ENCODE measurements at places on chromosomes 1 and 21.

GRCh38 chr1:104235141-104235540 is 485.4 kb downstream of the AMY1C start:
- no peak for DNase-seq

DNA sequence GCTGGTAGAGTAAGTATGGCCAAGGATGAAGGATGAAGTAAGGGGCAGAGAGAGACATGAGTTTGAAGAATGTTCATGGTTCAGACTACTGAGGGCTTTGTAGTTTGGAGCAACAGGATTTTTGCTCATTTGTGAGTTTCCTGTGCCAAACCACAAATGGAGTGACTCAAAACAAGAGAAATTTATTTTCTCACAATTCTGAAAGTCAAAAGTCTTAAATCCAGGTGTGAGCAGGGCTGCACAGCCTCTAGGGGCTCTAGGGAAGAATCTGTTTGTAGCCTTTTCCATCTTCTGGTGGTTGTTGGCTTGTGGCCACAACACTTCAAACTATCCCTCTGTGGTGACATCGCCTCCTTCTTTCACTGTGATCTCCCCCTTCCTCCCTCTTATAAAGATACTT is 58.9 kb downstream of the RHOU start:
- no peak for DNase-seq

DNA sequence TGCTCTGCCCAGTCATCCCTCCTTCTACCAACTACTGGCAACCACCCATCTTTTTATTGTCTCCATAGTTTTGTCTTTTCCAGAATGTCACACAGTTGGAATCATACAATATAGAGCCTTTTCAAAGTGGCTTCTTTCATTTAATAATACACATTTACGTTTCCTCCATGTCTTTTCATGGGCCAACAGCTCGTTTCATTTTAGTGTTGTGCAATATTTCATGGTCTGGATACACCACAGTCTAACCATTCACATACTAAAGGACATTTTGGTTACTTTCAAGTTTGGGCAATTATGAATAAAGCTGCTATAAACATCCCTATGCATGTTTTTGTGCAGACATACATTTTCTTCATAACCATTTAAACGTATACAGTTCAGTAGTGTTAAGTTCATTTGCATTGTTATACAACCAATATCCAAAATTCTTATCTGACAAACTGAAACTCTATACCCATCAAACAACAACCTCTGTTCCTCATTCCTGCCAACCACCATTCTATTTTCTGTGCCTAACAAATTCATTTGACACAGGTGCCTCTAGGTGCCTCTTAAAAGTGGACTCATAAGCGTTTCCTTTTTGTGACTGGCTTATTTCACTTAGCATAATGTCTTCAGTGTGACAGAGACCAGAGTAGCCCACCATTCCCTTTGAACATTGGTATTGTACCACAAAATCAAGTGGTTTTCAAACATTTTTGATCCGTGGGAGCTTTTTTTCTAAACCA is 138.1 kb downstream of the NR5A2 start:
- no peak for DNase-seq

GRCh38 chr1:118113261-118113660 is 71.8 kb downstream of the SPAG17 start:
- no peak for DNase-seq

DNA sequence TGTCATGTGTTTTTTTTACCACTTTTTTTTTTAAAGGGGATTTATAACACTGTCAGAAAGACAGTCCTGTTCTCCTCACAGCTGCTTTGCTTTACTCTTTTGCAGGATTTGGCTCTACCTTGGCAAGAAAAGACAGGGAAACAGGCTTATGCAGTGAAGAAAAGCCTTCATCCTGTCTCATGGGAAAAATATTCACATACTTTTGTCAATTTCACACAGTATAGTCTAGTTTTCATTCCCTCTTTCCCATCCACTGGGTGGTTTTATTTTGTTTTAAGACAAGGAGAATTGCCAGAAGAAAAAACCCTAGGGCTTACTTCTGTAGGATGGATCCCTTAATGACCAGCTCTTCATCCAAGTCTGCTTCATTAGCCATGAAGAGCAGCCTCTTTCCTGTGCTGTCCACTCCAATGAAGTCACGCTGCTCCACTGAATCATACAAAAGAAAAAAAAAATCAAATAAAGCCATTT is 60.0 kb downstream of the EIF2B3 start:
- no peak for DNase-seq

- no peak for DNase-seq
Measured at GRCh38 chr1:28927648-28928313, 13.4 kb downstream of the EPB41 start.

DNA sequence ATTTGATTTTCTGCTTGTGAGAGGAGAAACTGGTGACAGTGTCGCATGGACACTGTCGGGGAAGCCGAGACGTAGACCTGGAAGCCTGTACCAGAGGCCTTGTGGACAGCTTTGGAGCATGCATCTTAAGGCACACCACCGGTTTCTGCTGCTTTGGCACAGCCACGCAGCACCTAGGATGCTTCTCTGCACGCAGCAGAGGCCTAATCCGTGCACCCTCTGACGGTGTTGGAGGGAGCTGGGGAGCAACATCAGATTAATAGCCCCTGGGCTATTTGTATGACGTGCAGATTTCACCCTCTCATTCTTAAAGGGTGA is 30.3 kb downstream of the TEX35 start:
- no peak for DNase-seq

DNA sequence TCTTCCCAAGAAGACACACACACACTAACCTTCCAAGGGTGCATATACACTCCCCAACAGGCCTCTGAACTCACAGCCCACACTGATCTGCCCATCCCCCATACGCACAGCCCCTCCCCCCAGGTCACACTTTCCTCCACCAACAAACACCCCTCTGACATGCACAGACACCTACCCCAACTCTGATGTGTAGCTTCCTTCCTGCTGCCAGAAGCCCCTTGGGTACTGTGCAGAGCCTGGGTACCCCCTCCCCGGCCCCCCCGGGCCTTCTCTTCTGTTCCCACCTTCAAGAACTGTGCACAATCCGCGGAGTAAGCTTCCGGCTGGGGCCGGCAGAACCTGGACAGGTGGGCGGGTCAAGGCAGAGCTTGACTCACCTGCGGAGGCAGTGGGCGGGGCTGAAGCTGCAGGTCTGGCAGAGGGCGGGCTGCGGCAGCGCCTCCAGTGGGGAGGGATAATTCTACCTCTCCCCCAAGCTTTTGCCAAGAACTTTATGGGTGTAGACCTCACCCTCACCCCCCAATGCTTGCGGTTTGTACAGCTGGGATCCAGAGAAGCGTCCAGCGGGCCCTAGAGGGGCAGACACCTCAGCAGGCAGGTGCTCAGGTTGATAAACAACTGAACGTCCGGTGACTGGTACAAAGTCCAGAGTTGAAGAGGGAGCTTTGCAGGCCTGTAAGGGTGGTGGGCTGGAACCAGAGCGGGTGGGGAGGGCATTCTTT is at the start of gene C1orf210:
Gene C1orf210 (minus strand): TSS at position 313 of the 722 bp plus-strand sequence. CDS start 2,311 bp downstream, outside the sequence.
- DNase-seq = no peak

- DNase-seq = no peak
Measured at GRCh38 chr1:169933984-169934725, 40.5 kb upstream of the SCYL3 start.

DNA sequence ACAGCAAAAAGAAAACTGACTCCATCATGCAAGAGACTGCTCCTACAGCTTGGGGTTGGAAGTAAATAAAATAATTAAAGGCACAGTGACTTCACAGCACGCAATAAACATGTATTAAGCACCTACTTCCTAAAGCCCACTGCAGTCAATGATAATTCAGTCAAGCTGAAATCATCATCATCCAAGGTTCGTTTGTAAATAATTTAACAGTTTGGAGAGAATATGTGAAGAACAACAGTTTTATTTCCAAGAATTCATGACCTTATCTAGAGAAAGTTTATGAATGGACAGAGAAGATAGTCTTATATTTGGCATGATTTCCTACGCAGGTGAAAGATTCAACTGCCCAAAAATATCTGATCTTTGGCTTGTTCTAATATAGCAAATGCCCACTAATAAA is 86.8 kb downstream of the SMYD3 start:
- DNase-seq = no peak

Measured in amygdala (tissue), 56 donors.